ENCODE measurements at places on chromosomes 1 and 21. TPM values are rescaled to one million over a fixed set of nuclear protein-coding genes. Genes with fewer than 3 reads are reported as not detected.

PDZK1 gene
- polyA plus RNA-seq, result 0.03 TPM

FAM131C gene
- polyA plus RNA-seq, result 0.23 TPM

DNA sequence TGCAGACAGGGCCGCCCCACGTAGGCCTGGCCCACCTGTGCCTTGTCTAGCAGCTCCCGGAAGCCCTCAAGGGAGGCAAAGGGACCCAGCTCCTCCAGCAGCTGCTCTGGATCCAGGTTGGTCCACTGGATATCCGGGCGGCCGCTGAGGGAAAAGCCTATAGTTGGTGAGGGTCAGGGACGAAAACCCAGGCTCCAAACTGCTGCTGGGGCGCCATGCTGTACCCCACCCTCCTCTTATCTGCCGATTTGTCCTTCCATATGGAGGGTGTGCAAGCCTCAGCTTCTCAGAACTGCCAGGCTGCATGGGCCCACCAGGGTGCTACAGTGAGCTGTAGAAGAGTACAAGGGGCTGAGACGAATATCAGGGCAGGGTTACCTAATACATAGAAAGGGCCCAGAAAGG is 12.2 kb downstream of the PTCH2 start:
- no peak for DNase-seq

DNA sequence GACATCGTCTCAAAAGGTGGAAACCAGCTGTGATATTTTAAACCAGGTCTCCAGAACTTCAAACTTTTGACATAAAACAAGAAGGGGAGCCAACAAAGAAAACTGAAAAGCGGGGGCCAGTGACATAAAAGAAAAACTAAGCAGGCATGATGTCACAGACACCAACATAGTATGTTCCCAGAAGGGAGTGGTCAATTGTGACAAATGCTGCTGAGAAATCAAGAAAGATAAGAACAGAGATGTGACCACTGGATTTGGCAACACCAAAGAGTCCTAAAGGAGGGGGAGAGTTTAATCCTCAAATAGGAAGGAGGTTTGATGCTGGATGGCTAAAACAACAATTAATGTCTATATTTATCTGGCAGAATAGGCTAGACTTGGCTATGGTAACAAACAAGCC is 2.3 kb upstream of the RNF19B start:
- no peak for DNase-seq

DNA sequence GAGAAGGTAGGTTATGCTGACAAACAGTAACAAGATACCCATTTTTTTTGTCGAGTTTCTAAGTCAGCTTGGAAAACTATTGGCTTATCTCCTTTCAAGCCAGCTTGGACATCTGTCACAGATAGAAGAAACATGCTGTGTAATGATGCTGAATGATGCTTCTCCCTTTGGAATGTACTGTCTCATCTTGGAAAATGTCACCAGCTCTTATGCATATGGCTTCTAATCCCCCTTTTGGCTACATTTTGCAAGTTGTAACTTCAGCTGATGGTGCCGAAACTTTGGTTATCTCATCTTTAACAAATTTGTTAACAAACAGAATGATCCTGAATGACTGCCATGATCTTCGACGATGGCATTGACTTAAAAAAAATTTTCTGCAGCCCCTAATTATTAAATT is 68.8 kb upstream of the ST6GALNAC3 start:
- no peak for DNase-seq

- no peak for DNase-seq
Measured at GRCh38 chr1:84724128-84724860, 34.0 kb upstream of the SSX2IP start.

DNA sequence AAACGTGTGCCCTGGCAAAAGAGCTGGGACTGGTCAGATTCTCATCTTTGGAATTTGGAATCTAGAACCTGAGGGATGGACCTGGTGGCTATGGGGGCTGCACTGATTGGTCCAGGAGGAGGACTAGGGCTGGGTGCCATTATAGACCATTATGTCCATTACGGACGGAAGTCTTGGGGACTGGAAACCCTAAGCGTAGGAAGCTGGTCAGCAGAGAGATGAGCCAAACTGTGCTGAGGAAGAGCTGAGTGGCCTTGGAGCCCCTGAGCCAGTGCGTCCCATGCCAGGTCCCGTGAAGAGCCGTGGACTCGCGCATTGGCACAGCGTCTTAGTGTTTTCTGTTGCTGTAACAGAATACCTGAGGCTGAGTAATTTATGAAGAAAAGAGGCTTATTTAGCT is 10.0 kb downstream of the MRAP start:
- DNase-seq, result no peak

DNA sequence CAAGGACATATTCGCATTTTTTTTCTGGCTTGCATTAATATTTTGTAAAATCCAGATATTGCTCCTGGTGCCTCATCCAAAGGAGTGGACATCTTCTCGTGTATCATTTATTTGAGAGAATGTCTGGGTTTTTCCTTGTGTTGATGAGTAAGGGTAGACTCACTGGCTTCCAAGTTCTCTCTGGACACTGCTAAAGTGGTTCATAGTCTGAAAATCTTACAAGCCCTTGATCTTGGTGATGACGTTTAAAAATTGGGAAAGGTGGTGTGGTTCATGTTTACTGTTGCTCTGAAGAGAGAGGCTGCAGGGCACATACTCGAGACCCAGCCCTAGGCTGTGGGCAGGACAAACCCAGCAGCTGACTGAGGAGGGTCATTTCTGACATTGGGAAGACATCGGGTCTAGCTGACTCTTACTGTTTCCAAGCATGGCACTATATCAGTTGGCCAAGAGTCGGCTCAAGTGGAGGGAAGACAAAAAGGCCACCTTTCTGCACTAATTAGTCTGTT is 296.2 kb downstream of the LMX1A start:
- DNase-seq, result no peak

DNA sequence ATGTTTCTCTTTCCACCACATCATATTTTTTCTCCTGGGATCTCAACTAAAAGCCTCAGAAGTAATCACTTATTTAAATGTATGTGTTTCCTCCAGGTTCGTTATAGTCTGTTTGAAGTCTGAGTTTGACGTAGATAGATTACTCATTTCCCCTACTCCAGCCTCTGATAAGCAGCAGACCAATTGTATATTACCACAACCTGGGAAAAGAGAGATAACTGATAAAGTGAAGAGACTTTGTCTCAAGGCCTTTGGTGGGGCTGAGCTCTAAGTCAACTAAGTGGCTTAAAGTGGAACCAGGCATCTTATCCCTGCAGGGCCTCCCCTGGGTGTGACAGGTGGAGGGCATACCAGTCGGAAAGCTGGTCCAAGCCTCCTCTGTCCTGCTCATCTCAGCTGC is 34.9 kb upstream of the CACNA1E start:
- DNase-seq, result no peak
